ENCODE measurements at places on chromosomes 11 and 22.

DNA sequence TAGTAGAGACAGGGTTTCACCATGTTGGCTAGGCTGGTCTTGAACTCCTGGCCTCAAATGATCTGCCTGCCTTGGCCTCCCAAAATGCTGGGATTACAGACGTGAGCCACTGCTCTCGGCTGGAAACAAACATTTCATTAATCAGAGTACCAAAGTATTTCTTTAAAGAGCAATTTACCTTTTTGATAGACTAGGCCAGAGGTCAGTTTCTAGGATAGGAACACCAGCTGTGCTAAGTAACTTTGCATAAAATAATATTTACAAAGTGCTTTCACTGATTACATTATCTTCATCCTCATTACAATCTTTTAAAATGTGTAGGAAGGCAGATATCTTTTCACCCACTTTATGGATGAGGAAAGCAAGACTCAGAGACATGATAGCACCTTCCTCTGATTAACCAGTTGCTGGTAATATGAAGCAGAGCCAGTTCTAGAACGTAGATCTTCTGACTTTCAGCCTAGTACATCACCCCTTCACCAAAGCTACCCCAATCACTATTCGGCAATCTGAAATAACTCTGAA lies 355.2 kb downstream of the SOX6 start:
- no peak for DNase-seq

- no peak for DNase-seq
These were observed 58.9 kb upstream of the ARHGAP32 start for GRCh38 chr11:129251067-129251466.

GRCh38 chr11:113075586-113076095 lies 114.4 kb downstream of the NCAM1 start:
- no peak for DNase-seq

- no peak for DNase-seq
These were observed 40.7 kb upstream of the CLMP start for GRCh38 chr11:123235656-123236261.

- DNase-seq = peak; percentile 50
These were observed 42.4 kb downstream of the KCNJ4 start for GRCh38 chr22:38412435-38413084.

- no peak for DNase-seq
These were observed 89.7 kb upstream of the SHANK2 start for GRCh38 chr11:71342116-71342515.

DNA sequence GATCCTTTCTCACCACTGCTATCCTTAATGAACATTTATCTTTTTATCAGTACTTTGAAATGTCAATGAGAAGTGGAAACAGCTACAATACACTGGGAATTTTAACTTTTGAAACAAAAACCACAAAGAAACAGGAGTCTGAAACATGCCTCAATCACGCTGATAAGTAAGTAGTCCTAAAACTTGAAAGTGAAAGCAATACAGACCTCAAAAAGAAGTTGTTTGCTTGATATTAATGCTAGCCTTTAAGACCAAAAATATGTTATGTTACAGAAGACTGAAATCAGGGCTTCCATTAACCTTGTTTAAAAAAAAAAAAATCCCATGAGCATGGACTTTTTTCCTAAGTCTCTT lies 21.3 kb downstream of the PHF21A start:
- no peak for DNase-seq

DNA sequence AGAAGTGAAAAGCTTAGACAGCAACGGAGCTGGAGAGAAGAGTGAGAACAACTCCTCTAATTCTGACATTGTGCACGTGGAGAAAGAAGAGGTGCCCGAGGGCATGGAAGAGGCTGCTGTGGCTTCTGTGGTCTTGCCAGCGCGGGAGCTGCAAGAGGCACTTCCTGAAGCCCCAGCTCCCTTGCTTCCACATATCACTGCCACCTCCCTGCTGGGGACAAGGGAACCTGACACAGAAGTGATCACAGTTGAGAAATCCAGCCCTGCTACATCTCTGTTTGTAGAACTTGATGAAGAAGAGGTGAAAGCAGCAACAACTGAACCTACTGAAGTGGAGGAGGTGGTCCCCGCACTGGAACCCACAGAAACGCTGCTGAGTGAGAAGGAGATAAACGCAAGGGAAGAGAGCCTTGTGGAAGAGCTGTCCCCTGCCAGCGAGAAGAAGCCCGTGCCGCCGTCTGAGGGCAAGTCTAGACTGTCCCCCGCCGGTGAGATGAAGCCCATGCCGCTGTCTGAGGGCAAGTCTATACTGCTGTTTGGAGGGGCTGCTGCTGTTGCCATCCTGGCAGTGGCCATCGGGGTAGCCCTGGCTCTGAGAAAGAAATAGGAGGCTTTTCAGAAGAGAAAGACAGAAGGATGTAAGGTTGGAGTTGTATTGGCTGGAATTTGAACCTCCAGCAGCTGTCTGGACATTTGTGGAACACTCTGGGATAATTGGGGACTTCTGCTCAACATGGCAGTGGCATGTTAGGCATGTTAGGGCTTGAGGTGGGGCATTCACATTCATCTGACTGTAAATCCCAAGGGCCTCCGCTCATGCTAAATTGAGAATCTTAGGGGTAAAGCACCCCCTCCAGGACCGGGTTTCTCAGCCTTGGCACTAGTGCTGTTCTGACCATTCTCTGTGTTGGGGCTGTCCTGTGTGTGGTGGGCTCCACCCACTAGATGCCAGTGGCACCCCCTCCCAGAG lies 47.1 kb downstream of the BID start:
- DNase-seq = no peak

- DNase-seq = no peak
These were observed 45.9 kb upstream of the ARHGAP32 start for GRCh38 chr11:129237880-129238638.

DNA sequence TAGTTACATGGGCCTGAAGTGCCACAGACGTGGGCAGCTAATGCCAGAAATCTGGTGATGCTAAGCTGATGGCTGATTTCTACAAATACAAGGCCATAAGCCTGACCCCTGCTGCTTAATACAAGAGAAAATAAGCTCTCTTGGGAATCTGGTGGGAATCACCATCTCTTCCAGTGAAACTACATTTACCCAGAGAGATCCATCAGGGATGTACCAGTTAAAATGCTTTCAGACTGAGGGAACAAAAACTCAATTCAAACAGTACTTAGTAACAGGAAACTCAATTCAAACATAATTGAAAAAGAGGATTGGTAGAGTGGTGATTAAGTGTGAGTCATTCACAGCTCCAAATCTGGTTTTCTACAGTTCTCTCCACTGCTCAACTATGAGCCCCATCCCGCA lies 1.7 kb upstream of the CAVIN3 start:
- DNase-seq = no peak

GRCh38 chr11:133803026-133803425 lies 42.3 kb downstream of the SPATA19 start:
- DNase-seq = no peak

GRCh38 chr11:67558084-67558772 lies 25.4 kb upstream of the GSTP1 start:
- DNase-seq = no peak

- DNase-seq = no peak
These were observed at the start of gene PKP3 for GRCh38 chr11:394034-394857. Gene PKP3, plus strand, starts transcription at chr11:394209. Its CDS starts 84 bp downstream, at chr11:394293.

DNA sequence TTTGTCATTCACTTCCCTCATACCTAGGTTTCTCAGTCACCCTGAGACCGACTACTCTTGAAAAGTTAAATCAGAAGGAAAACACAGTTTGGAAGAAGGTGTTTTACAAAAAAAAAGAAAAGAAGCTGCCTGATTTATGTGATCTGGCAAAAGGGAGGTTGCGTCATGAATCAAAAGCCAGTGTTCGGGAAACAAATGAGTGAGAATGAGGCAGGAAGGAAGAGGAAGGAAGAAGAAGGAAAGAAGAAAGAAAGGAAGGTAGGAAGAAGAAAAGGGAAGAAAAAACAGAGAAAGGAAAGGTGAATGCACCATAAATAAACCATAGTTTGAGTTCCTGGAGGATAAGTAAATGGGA lies 314.6 kb downstream of the BLID start:
- no peak for DNase-seq

DNA sequence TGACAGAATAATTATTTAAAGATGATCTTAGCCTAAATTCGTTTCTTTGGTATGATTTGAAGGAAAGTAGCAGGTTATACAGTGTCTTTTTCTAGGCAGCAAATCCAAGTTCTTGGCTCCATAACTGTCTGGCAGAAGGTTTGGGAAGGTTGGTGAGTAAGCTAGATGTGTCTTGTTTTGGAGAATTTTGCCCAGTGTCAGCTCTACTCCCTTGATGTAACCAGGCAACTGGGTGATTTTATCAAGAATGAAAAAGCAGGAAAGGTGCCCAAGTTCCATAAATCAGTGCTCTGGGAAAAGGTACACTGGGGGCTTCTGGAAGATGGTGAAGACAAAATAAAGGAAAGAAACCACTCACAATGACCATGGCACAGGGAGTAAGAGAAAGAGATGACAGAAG lies 71.5 kb upstream of the USP47 start:
- DNase-seq = no peak

GRCh38 chr11:130223291-130223971 lies 63.8 kb downstream of the ST14 start:
- DNase-seq = no peak

DNA sequence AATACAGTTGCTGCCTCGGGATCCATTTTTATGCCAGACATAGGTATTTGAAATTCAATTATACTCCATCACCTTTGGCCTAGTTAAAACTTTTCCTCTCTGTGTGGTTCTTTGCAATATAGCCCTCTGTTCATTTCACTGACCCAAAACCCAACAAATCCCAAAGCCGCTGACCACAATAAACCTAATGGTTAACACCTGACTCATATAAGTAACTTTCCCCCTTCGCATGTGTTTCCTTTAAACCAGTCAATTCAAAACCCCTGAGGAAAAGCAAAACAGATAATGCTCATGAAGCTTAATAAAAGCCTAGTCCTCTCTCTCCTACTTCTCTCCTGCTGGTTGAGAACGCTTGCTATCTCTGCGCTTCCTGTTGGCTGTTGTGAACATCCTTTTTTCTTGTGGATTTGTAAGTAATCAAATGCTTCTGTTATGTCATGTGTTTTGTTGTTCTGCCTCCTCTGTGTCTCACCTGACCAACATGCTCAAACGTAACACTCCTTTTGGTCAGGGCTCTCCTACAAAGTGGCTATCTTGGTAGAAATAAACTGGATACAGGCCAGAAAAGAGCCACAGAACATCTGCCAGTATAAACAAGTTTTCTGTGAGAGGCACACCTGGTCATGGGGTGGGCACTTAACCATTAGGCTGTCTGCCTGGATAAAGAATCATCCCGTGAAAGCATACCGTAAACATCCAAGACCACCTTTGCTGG lies 652.6 kb downstream of the METTL15 start:
- DNase-seq = no peak

DNA sequence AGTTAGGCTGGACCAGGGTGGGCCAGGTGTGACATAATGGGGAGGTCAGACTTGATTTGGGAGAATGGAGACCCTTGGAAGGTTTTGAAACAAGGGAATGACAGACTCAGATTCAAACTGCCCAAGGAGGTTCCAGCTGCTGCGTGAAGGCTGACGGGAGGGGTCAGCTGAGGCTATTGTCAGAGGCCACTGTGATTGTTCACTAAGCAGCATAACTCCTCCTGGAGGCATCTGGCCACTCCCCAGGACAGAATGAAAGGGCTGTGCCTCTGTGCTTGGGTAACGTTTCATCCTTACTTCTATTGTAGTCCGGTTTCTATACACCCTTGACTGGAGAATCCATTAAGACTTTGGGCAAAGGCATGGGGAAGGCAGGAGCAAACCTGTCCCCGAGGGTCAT lies 126.6 kb downstream of the DSCAML1 start:
- DNase-seq = no peak

- no peak for DNase-seq
These were observed 7.0 kb downstream of the SYTL2 start for GRCh38 chr11:85803920-85804319.

GRCh38 chr22:40512426-40513136 lies 123.9 kb downstream of the MRTFA start:
- no peak for DNase-seq

DNA sequence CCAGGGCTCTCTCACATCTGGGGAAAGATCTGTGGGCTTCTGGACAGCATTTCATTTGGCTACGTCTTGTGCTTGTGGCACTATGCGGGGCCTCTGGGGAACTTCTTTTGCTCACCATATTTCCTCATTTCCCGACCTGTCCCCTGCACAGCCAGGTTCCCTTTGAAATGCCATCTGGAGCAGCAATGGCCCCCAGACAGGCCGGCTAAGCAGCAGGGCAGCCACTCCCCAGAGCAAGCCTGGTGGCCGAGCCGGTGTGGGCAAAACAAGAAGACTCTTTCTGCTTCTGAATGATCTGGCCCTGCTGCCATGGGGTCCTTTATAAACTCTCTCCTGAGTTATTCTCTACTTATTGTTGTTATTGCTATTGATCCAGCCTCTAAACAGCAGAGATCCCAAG lies 190.7 kb upstream of the NECTIN1 start:
- DNase-seq = no peak

DNA sequence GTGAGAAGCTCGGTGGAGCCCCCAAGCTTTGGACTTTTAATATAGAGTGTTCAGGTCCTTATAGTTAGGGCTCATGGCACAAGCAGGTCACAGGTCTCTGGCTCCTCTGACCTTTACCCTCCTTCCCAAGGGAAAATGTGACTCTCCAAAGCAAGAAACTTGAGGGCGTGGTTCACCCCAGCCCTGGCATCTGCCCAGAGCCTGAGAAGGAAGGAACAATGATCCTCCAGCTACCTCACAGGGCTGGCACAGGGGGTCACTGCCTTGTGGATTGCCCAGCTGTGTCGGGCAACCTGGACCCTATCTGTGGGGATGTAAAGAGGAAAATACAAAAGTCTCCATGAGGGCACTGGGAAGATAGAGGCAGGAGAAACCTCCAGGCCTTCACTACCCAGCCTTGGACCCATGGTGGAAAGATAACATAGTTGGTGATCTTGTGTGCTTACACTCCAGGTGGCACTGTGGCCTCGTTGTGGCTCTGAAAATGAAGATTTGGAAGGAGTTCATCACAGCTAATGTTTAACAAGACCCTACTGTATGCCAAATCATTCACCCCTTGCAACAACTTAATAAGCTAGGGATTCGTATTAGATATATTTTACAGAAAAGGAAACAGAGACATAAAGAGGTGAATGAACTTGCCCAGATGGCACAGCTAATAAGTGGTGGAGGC lies 3.8 kb upstream of the ZNF195 start:
- DNase-seq = no peak

- no peak for DNase-seq
These were observed 29.0 kb downstream of the SPATA19 start for GRCh38 chr11:133816146-133816870.

DNA sequence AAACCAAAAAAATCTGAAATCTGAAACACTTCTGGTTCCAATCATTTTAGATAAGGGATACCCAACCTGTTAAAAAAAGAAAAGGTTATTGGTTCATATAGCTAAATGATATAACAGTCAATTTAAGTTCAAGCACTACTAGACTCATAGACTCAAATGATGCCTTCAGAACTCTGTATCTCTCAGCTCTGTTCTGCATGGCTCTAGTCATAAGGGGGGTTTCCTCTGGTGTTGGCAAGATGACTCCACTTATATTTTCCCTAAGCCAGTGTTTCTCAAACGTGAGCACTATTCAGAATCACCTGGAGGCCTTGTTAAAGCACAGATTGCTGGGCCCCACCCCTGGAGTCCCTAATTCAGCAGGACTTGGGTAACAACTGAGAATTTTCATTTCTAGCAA lies 11.5 kb upstream of the RRAS2 start:
- no peak for DNase-seq

- DNase-seq = no peak
These were observed 7.2 kb downstream of the CRELD2 start for GRCh38 chr22:49925525-49926128.

- peak; percentile 39 for DNase-seq
These were observed 84.5 kb downstream of the ISX start for GRCh38 chr22:35150183-35151107.

GRCh38 chr11:89529626-89530380 lies 38.6 kb upstream of the NOX4 start:
- no peak for DNase-seq
